Choroid plexus epithelial cell (primary cell): ENCODE measurements at places on chromosomes 12 and 14.
A peak's percentile ranks its signal among the peaks of the same experiment; 100 is the strongest.

DNA sequence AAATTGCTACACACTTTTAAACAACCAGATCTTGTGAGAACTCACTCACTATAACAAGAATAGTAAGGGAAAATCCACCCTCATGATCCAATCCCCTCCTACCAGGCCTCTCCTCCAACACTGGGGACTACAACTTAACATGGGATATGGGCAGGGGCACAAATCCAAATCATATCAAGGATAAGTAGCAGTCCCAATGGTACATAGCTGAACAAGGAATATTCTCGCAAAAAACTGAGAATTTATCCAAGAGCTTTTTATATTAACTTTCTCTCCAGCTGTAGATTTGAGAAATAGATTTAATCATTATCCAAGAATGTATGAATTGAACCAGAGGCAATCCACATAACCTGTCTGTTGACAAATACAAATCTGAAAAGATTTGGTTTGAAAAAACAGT, 185.2 kb downstream of the TMTC3 start:
- no peak for DNase-seq

DNA sequence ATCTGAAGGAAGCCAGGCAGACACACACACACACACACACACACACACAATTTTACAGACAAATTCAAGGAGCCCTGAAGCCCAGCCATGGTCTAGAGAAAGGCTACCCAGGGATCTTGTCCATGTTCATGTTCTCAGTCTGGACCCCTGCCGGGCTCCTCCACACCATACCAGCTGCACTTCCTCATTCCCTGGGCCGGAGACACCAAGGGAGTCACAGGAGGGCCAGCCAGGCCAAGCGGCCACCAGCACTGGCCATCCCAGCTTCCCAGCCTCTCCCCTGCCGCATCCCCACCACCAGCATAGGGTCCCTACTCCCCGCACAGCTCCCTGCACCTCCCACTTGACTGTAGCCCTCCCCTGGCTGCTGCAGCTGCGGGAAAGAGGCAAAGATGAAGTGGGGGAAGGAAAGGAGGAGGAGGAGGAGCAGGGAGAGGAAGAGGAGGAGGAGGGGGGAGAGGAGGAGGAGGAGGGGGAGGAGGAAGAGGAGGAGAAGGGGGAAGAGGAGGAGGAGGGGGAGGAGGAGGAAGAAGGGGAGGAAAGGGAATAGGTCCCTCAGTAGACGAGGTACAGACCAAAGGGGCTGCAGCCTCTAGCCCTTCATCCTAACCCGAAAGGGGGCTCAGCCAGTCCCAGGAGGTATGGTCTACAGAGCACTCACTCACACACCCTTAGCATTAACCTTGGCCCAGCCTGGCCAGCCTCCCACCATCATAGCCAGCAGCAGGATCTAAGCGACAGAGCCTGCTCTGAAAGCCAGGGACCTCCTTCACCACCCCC, 293.2 kb downstream of the DPF3 start:
- DNase-seq, result peak; percentile 48

DNA sequence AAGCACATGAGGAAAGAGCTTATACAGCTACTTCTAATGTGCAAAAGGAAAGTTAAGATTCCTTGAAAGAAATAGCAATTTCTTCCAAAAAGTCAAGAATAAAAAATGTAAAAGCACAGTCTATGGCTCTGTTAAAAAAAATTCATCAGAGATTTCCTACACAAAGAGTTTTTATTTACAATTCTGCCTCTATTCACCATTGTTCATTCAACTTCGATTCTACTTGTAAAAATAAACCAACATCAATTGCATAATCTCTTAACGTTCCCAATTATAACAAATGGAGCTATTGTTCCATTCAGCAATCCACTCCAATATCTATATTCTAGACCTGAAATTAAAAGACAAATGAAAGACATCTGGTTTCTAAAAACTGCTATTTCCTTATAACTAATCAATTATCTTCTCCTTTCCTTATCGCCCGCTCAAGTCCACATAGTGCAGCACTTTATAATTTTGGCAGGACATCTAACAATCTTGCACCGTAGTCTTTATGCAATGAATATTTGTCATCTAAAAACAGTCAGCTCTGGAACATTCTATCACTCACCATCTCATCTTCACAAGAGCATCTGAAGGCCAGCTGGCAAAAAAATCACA, 6.2 kb downstream of the EIF2S3B start:
- no peak for DNase-seq

- no peak for DNase-seq
Measured at GRCh38 chr12:28775556-28775955, 373.5 kb upstream of the FAR2 start.

DNA sequence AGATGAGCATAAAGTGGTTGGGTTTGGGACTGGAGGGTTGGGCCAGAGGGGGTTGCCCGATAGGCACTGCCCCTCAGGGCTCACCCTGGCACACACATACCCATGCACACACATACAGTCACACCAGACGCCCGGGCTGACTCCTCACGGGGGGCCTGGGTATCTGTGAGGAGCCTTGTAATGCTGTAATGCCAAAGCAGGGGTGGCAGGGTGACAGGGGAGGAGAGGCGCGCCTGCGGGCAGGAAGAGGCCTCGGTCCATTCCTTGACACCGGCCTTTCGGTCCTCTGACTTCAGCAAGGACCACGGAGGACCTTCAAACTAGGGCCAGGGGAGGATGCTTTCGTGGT, 375 bp downstream of the FAIM2 start:
- DNase-seq, result no peak

GRCh38 chr12:107610021-107610859, 75.4 kb upstream of the PWP1 start:
- DNase-seq, result peak; percentile 77

DNA sequence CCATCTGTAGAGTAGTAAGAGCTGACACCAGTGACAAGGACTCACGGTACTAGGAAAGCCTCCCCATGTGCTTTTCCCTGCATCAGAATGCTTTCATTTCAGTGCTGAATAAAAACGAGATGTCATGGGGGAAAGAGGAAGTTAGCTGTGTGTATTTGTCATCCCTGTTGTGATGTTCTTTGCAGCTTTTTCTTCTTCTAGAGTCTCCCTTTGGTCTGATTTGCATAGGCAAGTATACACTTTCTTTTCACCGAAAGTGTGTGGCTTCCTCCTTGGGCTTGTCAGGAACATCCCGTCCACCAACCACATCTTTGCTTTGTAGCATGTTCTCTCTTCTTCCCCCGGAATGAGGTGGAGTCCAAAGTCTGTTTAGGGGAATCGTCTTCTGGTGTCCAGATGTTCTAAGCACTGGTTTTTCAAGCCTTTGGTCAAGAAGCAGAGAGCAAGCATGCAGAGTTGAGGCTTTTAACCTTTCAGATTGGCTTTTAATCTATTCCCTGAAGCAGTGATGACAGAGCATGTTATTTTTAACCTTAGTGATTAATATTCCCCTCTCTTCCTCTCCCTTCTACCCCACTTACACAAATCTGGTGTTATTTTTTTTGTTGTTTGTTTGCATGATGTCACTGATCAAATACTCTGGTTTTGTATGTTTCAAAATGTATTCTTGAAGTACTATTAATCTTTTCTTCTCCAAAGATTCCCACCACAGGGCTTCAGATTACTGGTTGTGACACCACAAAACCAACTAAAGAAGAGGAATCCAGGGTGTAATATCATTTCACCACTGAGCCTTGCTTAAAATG, 163.4 kb downstream of the SAMD4A start:
- DNase-seq, result peak; percentile 92

- DNase-seq, result peak; percentile 35
Measured at GRCh38 chr12:26088998-26089397, 35.8 kb downstream of the BHLHE41 start.

DNA sequence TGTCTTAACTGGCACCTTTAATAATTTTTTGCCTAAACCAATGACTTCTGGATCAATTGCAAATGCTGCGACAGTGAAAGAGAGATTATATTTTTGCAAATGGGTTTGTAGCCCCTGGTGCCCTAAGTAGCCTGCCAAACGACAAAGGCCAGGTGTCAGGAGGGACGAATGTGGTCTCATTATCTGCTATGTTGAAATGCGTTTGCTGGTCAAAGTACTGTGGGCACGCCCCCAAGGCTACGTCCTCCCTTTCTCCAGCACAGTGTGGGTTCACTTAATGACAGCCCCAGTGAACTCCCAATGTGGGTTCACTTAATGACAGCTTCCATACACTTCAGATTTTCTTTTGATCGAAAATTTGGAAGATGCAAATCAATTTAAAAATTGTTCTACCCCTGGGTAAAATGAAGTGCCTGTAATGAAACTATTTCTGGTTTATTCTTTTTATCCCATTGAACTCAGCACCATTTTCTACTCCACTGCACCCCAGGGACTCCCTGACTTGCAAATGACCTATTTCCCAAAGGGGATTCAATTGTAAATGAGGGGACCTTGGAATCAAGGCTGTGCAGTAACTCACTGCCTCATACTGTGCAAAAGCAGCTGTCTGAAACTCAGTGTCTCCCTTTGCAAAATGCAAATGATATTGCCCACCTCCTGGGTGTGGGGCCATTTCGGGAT, 1.4 kb downstream of the SERPINA11 start:
- no peak for DNase-seq

- no peak for DNase-seq
Measured at GRCh38 chr14:63862163-63862562, 9.4 kb downstream of the SYNE2 start.

DNA sequence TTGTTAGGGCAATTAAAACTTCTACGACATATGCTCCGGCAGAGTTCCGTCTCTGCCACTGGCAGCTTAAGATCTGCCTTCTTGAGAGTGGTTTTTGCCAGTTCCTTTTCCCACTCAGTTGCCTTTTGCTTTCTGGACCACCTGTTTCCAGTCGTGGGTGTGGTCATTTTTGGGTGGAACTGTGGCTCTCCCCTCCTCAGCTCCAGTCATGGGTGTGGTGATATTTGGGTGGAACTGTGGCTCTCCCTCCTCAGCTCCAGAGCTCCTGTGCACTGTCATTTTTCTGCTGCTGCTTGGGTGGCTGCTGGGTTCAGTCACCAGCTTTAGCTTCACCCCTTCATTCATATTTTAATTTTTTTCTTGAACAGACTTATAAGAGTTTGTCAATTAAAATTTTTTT, 25.3 kb downstream of the WDR20 start:
- DNase-seq, result no peak

DNA sequence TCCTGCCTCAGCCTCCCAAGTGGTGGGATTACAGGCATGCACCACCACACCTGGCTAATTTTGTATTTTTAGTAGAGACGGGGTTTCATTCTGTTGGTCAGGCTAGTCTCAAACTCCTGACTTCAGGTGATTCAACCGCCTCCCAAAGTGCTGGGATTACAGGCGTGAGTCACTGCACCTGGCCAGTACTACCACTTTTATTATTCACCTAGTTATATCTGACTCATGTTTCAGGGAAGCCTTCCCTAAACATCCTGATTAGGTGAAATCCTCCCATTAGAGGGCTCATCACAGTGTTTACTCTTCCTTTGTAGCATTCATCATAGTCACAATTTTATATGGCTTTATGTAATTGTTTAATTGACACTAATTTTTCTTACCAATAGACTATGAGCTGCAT, 295.3 kb upstream of the SOX5 start:
- no peak for DNase-seq

GRCh38 chr12:130461447-130461815, 123.7 kb downstream of the PIWIL1 start:
- no peak for DNase-seq

- DNase-seq, result peak; percentile 88
Measured at GRCh38 chr14:20530771-20531571, 25.6 kb downstream of the RNASE10 start.

DNA sequence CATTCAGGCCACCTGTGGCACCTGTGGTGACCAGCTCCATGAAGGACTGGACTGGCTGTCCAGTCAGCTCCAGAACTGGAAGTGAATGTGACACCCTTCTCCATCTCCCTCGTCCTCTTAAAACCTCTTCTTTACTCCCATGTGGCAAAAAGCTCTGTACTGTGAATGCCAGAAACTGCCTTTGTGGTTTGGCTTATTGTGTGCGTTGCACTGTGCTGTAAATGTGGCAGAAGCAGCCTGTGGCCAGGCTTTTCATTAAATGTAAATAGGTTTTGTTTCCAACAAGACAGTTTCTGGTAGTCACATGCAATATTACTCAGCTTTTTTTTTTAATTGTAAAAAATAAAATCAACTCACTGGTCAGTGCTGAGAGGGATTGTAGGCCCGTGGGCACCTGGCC, 453.7 kb downstream of the ATP23 start:
- no peak for DNase-seq

DNA sequence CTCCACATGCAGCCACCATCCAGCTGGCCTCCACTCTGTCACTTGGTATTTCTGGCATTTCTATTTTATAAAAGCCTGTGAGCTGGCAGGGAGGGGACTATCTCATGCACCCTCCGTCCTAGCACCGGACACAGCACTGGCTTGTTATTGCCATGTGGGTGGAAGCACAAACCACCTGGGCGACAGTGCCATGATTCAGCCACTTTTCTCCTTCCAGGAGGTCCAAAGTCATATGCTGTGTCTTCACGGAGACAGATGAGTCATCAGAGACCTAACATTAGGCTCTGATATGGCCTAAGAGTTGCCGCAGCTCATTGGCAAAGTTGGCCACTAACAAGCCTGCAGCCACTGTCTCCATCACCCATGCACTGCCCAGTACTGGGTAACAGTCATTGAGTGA, 1123.0 kb downstream of the VRK1 start:
- no peak for DNase-seq

GRCh38 chr12:74111688-74112360, 425.8 kb upstream of the ATXN7L3B start:
- peak; percentile 33 for DNase-seq

DNA sequence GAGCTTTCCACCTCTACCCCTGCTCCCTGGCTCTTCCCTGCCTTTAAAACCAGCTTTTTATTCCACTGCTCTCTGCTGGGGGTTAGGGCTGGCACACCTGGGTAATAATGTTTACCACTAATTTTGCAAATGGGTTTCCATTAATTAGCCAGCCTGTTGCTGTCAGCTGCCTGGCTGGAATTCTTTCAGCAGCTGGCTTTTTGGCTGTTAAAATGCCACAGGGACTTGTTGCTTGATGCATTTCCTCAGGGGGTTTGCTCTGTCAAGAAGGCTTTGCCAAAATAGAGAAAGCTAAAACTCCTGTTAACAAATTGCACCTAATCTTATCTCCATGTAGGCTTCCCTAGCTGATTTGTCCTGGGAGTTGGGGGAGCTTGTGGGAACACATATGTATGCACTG, 51.8 kb upstream of the PSMC1 start:
- DNase-seq, result no peak

DNA sequence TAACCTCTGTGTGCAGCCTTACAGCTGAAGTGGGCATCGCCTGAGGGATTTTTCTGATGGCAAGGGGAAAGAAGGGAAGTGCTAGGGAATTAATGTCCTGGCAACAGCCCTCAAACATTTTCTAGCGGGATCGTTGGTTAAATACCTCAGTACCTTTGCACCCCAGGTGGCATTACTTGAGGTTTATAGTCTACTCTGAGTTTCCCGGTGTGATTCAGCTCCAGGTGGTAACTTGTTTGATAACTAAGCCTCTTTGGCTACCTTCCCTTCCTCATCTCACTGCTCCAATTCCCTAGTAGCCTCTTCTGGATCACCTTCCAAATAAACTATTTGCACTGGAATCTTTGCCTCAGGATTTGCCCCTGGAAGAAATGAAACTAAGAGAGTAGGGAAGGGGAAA, 237.0 kb upstream of the SSTR1 start:
- DNase-seq, result no peak
